ENCODE measurements at places on chromosomes 5 and 9.

DNA sequence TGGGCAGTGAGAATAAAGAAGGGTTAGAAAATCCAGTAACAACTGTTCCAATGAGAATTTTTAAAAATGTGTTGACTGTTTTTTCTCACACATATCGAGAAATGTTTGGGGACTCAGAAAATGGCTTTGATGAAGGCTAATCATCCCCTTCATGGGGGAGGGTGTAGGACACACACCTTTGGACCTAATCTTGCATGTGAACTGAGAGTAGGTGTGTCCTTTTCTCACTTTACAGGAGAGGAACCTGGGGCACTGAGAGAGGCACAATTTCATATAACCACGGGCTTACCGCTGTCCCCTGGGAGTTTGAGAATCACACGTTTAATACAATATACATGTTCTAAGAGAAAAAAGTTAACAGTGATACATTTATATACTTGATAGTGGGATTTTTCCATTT lies 17.3 kb downstream of the FRRS1L start:
- DNase-seq = no peak

DNA sequence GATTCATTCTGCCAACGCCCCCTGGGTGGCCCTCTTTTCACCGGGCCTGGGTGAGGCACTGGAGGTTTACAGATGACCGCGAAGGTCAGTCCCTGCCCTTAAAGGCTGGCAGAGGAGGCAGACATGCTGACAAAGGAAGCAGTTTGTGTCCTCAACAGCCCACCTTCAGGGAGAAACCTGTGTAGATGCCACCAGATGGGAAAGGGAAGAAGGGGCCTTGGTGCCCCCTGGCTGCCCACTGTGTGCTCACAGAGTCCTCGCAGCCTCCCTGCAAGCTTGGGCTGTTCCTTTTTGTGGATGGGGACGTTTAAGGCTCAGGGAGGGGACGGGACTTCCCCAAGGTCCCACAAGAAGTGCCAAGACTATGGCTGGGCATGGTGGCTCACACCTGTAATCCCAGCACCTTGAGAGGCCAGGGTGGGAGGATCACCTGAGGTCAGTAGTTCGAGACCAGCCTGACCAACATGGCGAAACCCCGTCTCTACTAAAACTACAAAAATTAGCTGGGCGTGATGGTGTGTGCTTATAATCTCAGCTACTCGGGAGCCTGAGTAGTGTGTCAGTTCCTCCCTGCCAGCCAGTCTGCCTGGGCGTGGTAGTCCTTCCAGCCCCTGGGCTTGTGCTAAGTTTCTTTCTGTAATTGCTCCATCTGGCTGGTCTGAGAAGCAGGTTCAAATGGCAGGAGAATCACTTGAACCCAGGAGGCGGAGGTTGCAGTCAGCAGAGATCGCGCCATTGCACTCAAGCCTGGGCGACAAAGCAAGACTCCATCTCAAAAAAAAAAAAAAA lies 36.2 kb downstream of the NEK6 start:
- DNase-seq = no peak

DNA sequence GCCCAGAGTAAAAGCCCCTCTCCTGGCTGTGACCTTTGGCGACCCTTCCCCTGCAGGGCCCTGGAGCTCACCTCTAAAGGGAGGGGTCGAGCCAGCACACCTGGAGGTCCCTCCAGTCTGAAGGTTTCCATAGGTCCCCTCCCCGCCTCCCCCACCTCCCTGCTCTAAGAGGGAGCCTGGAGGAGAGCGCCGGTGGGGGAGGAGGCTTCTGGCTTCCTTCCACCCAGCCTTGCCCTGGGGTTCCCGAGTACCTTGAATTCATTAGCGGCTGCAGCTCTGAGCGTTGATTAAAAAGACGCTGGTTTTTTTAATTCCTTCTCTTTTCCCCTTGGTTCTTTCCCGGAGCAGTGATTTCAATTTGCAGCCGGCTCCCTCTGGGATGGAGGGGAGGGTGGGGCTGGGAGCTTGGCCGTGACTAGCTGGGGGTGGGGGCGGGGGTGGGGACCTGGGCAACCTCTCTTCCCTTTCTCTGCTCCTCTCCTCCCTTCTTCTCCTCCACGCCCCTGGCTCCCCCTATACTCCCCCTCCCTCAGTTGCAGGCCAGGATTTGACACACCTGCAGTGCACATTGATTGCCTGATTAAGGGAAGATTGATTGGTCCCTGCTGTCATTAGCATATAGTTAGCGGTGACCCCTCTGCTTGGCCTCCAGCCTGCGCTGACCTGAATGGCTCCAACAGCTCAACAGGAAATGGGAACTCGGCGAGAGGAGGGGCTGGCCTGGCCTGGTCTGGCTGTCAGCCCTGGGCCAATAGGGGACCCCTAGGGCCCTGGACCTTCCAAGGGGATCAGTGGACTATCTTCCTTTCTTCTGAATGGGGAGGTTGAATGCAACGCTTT lies 67.5 kb upstream of the RAPGEF1 start:
- no peak for DNase-seq

DNA sequence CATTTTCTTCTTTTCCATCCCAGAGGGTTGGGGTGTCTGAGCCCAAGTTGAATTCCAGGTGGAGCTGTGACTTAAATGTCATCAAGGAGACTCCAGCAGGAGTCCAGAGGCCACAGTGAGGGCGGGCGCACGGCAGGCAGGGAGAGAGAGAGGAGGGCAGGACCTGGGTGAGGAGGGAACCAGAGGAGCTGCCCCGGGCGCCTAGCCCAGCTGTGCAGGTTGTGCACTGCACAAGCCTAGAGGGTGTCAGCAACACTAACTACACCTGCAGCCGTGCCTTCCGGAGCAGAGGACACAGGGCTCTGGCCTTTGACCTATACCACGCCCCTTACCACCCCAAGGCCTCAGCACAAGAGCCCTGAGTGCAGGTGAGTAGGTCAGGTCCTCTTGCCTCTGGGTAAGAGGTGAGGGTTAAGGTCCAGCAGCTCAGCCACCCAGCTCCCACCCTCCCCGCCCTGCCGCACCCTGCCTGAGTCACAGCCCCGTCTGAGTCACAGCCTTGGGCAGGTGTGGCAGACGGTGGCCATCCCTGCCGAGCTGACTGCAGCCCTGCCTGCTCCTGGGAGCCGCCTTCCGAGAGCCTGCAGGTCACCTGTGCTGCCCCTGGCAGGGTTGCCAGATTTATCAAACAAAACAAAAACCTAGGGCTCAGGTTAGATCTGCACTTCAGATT lies 6.4 kb upstream of the AGPAT2 start:
- DNase-seq = no peak

GRCh38 chr5:169133531-169133930 lies 167.4 kb downstream of the SLIT3 start:
- no peak for DNase-seq

GRCh38 chr5:98975682-98976407 lies 47.0 kb upstream of the CHD1 start:
- no peak for DNase-seq

GRCh38 chr5:9233712-9234111 lies 312.2 kb downstream of the SEMA5A start:
- no peak for DNase-seq

- DNase-seq = no peak
Observed at GRCh38 chr9:127803507-127804352, 1.0 kb downstream of the FPGS start.

DNA sequence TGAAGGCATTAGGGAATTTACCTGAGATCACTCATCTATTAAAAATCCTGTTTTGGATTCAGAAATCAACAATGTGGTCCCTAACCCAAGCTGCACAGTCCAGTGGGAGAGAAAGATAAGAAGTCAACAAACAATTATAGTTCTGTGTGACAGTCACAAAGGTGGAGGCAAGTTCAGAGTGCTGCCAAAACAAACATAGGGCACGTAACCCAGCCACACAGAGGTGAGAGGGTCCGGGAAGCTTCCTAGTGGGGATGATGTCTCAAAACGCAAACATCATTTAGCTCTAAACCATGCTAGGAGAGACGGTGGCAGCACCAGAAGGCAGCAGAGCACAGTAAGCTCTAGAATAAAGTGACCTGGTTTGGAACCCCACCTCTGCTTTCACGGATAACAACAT lies 158.9 kb downstream of the MAPKAP1 start:
- no peak for DNase-seq

- no peak for DNase-seq
Observed at GRCh38 chr9:77827104-77827784, 179.1 kb upstream of the GNA14 start.

GRCh38 chr5:132526974-132527564 lies 16.3 kb downstream of the IL5 start:
- DNase-seq = no peak

DNA sequence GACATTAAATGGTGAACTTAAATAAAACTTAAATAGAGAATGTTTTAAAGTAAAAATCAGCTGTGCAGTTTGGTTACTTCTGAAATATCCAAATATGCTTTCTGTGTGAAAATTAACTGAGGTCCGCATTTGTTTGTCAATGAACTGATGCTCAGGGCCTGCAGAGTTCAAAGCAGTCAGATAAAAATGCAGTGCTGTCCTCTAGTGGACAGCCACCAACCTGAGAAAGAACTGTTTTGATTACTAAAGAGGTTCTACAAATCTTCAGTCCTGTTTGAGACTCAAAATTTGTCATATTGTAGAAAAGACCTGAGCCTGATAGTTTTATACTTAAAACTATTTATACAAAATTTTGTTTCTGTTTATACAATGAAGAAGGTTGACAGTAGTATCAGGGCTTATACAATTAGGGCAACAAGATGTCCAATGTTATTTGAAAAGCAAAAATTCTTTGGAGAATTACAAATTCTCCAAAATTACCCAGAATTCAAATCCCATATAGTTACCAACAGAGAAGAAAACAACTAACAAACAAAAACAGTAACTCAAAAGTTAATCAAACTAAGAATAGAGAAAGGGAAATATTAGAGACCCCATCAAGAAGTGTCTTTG lies 232.3 kb upstream of the TBCA start:
- no peak for DNase-seq

GRCh38 chr5:179199246-179199645 lies 139.1 kb downstream of the ZNF354C start:
- DNase-seq = no peak

DNA sequence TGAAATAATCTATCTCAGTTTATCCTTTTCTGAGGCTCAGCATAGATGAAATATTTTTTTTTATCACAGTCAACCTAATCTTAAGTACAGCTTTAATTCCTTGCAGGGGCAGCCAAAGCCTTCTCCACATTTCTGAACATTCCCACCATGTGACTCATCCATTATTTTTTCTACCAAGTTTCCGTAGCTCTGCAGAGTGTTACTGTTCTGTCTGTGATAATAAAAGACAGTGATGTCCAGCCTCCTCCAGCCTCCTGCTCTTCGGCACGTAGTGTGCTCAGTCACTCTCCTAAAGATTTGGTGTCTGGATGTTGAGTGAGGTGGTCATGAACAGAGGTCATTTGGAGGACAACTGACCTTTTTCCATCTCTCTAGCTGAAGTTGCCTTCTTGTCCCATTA lies 338.1 kb upstream of the ADAMTS16 start:
- DNase-seq = no peak

DNA sequence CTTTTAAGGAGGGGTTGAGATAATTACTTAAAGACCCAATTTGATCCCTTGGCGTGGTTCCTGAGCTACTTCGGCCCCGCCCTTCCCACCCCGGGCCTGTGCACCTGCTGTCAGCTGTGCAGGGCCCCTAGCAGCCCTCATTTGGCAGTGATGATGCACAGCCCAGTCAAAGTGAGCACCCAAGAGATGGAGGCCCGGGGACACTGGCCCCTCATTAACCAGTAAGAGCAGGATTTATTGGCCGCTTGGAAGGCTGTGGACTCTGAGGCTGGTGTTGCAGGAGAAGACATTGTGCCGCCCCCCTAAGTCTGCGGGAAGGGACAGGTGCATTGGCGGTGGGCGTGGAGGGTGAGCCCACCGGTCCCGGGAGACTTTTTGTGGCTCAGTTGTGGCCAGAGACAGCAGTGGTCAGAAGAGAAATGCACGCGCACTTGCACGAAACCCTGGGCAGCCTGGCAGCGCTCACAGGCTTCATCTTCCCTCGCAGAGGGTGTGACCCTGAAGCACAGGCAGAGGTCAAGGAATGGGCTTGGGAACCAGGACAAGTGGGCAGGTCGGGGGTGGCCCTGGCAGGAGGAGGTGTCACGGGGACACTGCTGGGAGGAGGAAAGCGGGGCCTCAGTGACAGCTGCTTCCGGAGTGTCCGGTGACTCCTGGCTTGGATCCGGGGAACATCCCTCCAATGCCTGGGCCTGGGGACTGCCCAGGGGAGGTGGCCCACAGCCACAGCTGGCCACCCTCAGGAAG lies 74.0 kb upstream of the RXRA start:
- no peak for DNase-seq
